ENCODE measurements at places on chromosomes 5 and 9. TPM values are rescaled to one million over a fixed set of nuclear protein-coding genes. Genes with fewer than 3 reads are reported as not detected.

- DNase-seq = no peak
These were observed 86.0 kb downstream of the ANKRD55 start for GRCh38 chr5:56147106-56147505.

DNA sequence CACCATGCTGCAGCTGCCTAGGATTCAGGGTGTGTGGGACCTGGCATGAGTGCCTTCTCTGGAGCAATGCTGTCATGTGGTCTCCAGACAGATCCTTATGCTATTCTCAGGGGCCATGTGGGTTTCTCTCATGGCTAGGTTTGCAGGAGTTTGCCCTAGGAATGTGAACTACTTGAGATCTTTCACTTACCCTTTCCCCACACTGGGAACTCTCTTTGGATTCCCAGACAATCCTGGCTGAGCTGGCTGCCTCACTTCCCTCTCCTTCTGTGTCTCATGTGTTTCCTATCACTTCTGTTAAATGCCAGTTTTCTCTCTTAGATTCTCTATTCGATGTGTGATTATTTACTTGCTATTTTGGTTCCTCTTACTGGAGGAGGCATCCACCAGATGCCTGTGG lies 270.2 kb upstream of the RASA1 start:
- no peak for DNase-seq

DNA sequence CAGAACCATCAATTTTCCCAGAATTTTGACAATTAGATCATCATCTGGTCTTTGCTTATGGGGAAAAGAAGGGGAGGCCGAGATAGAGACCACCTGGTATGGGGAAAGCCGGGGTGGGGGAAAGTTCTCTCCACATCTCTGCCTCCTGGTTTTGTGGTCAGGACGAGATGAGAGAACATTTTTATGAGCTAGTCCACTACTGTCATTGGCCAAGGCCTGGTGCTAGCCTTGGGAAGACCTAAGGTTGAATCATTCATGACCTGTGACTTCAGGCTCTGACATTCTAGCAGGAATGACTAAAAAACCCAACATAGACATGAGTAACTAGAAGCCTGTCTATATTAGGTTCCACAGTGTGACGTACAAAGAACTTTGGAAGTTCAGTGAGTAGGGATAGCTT lies 135.2 kb downstream of the PTTG1 start:
- no peak for DNase-seq

GRCh38 chr5:101915554-101915953 lies 380.5 kb downstream of the SLCO4C1 start:
- no peak for DNase-seq

DNA sequence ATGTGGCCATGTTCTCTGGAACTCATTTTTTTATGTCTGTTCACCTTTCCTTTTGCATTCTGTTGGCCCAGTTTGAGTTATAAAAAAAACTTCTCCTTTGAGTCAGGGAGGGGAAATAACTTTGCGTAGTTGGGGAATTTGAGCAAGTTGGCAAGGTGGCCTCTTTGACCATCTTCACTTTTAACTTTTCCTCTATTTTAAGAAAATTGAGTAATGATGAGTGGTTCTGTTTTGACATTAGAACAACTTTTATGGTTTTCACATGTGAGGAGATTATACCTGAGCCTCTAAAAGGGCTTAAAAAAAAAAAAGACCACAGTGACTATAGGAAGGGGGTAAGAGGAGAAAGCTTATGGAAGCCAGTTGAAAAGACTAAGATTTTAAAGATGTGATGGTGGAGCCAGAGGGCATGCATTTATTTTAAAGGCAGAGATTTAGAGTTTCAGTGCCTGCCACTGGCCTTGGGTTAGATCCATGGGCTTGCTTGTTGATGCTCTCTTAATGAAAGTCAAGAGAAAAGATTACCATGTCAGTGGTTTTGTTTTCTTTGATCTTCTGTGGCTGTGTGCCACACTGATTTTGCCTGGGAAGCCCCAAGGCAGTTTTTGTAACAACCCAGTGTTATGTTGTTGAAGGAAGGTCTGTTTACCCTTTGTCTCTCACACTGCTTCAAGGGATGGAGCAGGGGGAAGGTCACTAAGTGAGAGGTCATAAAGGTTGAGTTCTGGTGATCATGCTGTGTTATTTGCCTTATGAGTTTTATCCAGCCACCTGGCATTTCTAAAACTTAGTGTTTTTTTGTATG lies 219.7 kb upstream of the CD180 start:
- DNase-seq = peak; percentile 15

Gene C5orf34
- 21.7 TPM for total RNA-seq

Gene MOCS2
- total RNA-seq = 20.4 TPM
